ENCODE measurements at places on chromosomes 5 and 9.

DNA sequence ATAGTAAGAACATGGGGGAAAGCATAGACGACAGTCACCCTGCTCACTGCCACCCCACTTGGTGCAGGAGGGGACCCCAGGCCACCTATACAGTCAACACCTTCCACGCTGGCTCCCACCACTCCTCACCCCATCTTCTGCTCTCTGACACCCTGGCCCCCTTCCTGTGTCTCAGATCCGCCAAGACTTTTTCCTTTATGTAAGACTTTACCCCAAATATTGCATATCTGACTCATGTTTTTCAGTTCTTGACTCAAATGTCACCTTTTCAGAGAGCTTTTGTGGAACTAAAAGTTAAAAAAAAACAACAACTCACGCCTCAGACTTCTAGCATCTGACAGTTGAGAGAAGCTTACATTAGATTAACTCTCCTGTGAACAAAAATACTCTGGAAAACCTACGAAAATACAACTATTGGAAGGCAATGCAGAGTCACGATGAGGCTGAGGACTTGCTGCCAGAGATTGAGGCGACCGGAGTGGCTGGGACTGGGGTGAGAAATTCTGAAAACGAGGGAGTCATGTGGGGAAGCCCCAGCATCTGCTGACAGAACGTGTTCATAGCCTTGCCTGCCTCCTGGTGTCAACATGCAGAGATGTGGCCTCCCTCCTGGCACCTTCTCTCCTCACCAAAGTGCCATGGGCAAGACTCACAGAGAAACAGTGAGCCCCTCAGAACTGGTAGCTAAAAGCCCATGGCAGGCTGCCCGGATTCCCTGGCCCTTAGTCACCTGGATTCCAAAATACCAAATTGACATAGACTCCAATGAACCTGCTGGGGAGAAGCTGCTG is 22.4 kb upstream of the FCN2 start:
- DNase-seq = no peak

DNA sequence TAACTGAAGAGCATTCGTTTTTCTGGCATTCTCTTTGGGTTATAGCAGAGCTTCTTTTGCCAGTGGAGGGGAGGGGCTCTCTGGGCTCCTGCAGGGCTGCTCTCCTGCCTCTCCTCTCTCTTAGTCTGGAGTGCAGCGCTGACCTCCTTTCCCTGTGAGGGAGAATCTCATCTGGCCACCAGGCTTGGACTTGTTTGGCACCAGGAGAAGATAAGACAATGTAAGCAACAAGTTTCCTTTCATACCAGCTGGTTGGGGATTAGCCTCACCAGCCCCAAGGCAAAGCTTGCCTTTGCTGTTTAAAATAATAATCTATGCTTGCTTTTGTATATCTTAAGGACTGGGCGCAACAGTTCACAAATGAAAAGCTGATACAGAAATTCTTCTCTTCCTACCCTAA is 196.4 kb downstream of the TLE4 start:
- DNase-seq = no peak

DNA sequence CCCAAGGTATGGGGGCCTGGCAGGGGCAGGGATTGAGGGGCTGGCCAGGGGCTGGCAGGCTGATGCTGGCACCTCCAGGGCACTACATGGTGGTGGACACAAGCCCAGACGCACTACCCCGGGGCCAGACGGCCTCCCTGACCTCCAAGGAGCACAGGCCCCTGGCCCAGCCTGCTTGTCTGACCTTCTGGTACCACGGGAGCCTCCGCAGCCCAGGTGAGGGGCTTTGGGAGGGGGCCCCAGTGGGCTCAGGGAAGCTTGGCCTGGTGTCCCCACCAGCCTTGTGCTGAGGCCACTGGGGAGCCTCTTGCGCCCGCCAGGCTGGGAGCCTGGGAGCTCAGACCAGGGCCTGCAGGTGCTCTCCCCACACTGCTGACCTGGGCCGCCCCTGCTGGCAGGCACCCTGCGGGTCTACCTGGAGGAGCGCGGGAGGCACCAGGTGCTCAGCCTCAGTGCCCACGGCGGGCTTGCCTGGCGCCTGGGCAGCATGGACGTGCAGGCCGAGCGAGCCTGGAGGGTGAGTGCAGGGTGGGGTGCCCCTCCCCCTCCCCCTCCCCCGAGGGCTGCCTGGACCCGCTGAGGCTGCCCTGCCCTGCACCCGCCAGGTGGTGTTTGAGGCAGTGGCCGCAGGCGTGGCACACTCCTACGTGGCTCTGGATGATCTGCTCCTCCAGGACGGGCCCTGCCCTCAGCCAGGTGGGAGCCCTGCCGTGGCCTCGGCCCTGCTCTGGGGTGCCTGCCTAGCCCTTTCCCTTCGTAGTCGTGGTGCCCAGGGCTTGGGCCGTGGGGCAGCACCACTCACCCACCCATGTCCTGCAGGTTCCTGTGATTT is 5.7 kb downstream of the MAMDC4 start:
- DNase-seq = no peak

- DNase-seq = no peak
Observed at GRCh38 chr9:123556464-123557435, 200.8 kb downstream of the CRB2 start.

- no peak for DNase-seq
Observed at GRCh38 chr9:14723301-14723700, 768 bp upstream of the CER1 start.

DNA sequence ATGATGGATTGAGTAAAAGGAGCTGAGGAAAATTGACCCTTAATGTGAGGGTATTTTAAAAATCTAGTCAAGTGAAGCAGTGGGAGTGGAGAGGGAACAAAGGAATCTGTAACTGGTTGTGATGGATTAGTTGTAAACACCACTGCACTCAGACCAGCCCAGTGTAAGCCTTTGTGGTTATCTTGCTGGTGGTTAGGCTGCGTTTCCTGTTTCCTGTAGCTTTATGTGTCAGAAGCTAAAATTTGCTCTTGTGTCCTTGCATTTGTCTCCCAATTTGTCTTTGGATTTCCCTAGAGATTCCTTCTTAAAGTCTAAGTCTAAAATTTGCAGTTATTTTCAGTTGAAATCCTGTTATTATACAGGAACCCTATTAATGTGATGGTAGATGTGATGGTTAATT is 6.3 kb downstream of the IFNA21 start:
- DNase-seq = no peak

GRCh38 chr5:174418809-174419539 is 305.4 kb upstream of the MSX2 start:
- DNase-seq = no peak

- DNase-seq = no peak
Observed at GRCh38 chr5:96110300-96110699, 148.6 kb upstream of the ELL2 start.

DNA sequence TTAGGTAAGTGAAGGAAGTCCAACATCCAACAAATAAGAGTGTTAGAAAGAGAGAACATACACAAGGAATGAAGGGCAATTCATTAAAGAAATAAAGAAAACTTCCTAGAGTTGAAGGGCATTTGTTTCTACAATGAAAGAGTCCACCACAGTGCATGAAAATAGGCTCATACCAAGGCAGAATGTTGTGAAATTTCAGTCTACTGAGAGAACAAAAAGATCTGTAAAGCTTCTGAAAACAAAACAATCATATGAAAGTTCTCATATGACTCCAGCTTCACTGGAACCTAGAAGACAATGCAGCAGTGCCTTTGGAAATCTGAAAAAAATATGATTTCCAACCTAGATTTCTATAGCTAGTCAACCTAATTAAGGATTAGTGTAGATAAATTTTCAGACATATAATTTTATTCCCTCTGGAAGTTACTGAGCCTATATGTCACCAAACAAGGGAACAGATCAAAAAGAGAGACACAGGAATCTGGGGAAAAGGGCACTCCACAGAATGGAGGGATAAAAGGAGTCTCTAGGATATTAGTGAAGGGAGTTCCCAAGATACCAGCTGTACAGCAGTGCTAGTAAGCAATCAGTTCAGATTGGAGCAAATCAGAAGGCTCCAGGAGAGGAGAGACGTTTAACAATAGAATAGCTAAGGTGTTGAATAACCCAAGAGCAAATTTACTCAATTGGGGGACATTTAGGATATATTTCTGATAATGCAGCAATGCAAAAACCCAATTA is 5.8 kb downstream of the C5orf58 start:
- DNase-seq = no peak

DNA sequence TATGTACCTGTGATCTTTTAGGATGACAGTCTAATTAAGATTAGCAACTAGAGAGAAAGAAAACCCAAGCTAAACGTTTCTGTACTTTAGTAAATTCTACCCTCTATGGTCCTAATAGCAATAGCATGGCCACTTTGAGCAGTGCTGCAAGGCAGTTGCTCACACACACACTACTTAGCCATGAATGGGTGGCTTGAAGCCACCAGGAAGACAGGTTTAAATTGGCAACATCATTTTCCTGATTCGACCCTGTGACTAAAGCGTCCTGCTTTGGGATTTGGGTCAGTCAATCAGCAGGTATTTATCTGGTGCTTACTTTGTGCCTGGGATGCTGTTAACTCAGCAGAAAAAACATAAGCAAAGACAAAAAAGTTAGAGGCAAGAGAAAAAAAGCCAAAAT is 150.6 kb downstream of the ARRDC3 start:
- DNase-seq = no peak

- DNase-seq = no peak
Observed at GRCh38 chr9:20462410-20462809, 159.9 kb downstream of the MLLT3 start.

DNA sequence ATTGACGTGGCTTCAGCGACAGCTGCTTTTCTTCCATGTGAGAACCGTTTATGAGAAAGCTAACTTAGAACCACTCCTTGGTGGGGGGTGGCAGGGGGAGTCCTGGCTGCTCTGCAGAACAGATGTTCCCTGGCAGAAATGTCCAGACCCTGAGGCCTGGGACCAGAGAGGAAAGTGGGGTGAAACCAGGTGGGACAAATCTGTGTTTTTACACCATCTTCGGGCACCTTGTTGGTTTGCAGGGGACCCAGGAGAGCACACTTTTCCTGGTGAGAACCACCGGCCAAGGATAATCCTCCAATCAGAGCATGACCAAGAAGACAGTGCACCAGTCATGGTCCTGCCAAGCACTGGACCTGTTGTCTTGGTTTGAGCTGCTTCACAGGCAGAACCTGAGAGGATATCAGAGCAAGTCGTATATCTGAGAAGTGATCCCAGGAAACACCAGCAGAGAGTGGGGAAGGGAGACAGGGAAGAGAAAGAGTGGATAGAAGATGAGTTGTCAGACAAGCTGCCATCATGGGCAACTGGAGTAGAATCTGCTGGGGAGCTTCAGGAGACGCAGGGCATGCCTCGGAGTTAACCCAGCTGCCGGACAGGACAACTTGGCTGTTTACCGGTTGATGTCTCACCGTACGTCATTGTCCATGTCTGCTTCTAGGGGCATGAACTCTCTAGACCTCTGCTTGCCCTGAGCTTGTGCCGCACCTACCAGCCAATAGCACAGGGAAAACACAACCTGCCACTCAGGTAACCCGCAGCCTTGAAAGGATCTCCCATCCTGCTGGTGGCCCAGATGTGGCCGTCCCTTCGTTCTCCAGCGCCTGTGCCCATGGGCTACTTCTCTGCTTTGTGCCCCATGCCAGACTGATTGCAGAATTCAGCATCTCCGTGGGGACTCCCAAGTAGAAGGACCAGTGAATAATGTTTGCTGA is 178.4 kb upstream of the MVB12B start:
- DNase-seq = no peak

DNA sequence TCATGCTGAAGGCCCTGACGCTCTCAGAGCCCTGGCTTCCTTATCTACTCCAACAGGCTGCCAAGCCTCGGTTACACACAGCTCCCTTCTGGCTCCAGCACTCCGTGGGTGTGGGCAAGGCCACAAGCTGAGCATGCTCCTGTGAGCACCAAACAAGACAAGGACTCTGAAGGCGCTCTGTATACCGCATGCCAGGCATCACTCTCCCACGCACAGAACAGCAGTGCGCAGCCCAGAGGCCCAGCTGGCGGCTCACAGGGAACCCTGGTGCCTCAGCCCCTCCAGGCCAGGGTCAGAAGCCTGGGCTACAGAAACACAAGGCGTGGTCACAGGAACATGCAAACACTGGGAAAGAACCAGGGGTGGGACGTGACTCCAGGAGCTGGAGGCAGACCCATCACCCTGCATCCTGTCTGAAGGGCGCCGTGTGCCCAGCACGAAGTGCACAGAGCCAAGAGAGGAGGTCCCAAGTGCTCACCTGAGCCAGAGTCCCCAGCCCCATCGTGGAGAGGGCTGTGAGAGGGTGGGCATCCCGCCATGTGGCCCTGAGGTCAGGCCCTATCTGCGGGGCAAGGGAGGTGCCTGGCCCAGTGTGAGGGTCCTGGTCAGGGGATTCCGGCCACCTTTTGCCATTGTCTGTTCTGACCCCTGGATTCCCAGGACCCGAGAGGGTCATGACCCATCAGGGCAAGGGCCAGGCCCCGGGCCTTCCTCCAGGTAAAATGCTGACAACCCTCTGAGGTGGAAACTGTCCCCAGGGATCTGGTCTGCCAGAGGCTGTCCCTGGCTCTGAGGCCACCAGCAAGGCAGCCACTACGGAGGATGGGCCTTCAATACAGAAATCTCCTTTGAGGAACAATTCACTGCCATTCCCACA is 54.7 kb downstream of the COL23A1 start:
- DNase-seq = peak; percentile 17

DNA sequence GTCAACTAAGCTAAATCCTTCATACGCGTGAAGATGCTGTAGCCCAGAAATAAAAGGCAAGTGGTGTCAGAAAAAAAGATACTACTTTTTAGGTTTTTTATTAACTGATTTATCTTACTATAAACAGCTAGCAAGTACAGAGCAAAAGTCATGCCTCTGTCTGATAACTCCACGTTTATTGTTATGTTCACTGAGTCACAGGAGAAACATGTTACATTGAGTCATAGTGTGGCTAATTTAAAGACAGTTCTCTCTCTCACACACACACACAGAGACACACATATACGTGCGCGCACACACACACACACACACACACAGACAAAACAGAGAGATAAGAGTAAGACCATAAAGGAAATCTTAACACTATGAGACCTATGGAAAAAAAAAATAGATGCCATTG is 770.0 kb upstream of the CDH10 start:
- no peak for DNase-seq

GRCh38 chr5:52262844-52263243 is 524.9 kb upstream of the ITGA1 start:
- DNase-seq = no peak

- no peak for DNase-seq
Observed at GRCh38 chr5:39599721-39600431, 175.1 kb upstream of the DAB2 start.

DNA sequence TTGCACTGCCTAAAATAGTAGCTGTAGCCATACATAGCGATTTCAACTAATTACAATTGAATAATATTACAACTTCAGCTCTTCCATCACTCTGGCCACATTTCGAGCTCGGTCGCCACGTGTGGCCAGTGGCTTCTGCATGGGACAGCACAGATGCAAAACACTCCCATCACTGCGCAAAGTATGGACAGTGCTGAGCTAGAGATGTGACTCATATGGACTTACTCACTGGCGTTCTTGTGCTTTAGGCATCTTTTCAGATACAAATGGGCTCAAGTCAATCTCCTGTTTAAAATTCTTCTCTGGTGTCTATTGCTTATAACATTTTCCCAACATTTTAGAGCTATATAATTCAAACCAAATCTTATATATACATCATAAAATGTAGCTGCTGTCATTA is 222.7 kb downstream of the ELAVL2 start:
- DNase-seq = no peak

Measured in tibial nerve (tissue), 4 donors.